Erythroblast (primary cell): ENCODE measurements at places on chromosomes 5 and 9.

GRCh38 chr9:38331141-38331540, 61.4 kb upstream of the ALDH1B1 start:
- no peak for DNase-seq

- no peak for DNase-seq
These were observed 150.7 kb downstream of the SLC28A3 start for GRCh38 chr9:84189904-84190303.

- DNase-seq = no peak
These were observed 664.7 kb downstream of the ACTL7B start for GRCh38 chr9:108191065-108191464.

GRCh38 chr5:16160706-16161105, 18.9 kb downstream of the MARCHF11 start:
- peak; percentile 43 for DNase-seq

- no peak for DNase-seq
These were observed 4.9 kb upstream of the NXNL2 start for GRCh38 chr9:88530051-88530450.

DNA sequence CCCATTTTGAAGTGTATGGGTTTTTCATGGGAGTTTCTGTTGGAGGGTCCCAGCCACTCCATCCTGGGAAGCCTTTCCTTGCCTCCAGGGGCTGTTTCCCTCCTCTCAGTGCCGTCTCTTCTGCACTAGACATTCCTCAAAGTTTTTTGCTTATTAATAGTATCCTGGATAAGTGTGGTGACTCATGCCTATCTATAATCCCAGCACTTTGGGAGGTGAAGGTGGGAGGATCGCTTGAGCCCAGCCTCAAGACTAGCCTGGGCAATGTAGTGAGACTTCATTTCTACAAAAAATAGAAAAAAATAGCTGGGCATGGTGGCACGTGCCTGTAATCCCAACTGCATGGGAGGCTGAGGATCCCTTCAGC, 43.1 kb downstream of the RALGPS1 start:
- DNase-seq = no peak

DNA sequence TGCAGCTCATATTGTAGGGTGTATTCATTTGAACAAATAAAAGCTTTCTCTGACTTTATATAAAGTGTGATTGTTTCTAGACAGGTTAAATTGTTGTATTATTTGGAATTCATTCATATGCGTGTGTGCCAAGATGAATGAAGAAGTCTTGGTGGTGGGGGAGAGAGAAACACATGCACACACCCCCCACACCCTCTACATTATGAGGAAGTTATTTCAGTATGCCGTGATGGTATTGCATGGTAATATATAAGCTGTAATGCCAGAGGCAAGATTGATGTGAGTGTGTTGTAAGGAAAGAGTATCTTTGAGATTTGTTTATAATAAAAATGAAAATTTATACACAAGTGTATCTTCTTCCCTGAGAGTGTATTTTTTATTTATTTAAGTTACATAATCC, 71.0 kb downstream of the IPO11 start:
- DNase-seq = no peak

DNA sequence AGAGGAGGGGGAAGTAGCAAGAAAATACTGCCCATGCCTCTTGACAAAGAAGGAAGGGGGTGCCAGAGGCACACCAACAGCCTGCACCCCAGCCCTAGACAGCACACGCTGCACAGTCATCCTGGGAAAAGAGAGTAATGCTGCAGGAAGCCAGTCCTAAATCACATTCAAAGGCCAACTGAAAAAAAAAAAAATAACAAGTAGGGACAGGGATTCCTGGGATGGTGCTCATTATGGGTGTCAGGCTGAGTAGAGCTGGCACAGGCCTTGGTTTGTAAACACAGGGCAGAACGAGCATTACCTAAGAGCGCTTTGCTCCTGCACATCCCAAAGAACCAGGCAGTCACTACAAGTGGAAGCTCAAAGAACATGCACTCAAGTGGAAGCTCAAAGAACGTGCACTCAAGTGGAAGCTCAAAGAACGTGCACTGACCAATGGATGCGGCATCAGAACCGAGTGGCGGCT, 7.8 kb downstream of the RAPGEF1 start:
- DNase-seq = no peak

DNA sequence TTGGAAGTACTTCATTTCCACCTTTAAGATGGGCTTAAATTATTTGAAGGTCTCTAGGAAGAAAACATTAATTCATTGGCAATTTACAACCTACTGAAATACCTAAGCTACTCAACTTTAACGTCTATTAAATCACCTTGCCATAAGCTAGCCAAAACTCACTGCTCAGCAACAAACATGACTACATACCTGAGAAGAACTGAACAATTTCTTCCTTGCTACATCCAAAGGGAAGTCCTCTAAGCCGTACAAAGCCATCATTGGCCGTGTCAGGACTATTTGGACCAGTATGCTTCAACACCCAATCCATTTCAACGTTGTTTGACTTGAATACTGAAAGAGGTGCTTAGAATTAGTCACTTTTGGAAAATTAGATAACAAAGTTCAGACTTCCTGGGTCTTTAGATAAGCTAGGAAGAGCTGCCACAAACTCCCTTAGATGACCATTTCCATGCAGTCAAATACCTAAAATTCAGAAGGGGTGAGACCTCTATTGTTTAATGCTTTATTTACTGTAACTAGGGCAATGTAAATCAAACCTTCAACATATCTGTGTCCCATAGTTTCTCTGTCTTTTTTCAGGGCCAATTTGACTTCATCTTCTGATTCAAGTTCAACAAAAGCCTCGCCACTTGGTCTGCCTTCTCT, 2.6 kb downstream of the HNRNPH1 start:
- DNase-seq = peak; percentile 77

DNA sequence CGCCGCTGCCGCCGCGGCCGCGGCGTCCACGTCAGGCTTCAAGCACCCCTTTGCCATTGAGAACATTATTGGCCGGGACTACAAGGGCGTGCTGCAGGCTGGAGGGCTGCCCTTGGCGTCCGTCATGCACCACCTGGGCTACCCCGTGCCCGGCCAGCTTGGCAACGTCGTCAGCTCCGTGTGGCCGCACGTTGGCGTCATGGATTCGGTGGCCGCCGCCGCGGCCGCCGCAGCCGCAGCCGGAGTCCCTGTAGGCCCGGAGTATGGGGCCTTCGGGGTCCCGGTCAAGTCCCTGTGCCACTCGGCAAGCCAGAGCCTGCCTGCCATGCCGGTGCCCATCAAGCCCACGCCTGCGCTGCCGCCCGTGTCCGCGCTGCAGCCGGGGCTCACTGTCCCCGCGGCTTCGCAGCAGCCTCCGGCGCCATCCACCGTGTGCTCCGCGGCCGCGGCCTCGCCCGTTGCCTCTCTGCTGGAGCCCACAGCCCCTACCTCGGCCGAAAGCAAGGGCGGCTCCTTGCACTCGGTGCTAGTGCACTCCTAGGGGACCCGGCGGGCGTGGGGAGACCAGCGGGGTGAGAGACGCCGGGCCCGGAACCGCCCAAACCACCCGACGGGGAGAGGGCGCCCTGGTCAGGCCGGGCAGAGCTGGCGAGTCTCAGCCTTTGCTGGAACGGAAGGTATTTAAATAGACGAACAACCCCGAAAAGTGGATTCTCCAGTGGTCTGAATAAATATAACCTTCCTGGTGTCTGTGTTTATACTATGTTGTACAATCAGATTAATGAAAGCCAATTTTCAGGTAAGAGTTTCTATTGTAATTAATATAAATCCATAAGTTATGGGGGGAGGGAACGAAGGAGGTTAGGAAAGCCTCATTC, 1.2 kb downstream of the FOXB2 start:
- no peak for DNase-seq

GRCh38 chr5:71982717-71983395, 124.4 kb upstream of the MAP1B start:
- no peak for DNase-seq

GRCh38 chr9:127214421-127215267, 49.9 kb upstream of the GARNL3 start:
- peak; percentile 36 for DNase-seq

GRCh38 chr5:71569748-71570509, 17.2 kb upstream of the MCCC2 start:
- DNase-seq = no peak

DNA sequence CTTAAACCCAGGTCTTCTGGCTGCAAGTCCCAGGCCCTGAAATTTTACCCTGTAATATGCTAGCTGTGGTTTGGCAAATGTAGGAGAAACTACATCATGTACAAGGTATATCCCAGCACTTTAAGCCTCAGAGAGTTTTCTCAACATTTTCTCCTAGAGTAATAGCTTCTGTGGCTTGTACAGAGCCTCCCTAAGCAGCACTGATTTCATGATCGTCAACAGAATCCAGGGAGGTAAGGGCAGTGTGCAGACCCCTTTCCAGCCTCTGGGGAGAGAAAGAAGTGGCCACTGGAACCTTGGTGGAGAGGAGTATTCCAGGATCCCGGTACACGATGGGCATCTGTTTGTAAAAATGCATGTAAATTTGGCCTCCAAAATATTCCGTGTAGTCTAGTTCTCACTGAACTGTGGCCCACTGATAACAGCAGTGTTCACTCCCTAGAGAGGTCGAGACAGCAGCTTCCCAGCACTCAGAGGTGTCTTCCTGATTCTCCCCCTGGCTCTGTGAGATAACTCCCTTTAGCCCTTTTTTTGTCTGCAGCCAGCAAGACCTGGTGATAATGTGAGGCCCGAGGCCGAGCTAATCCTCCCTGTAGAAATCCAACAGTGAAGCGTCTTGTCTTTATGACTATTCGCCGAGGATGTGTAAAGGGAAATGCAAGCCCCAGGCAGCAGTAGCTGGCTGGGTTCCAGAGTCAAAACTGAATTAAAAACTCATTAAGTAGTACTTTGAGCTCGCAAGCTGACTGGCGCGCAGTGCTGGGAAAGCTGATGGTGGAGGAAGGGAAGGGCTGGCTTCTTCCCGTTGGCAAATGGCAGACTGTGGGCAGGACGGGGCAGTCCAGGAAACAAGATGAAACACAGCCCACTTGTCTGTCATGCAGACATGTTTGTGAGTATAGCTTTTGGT, 59.0 kb downstream of the MAP1B start:
- peak; percentile 86 for DNase-seq

DNA sequence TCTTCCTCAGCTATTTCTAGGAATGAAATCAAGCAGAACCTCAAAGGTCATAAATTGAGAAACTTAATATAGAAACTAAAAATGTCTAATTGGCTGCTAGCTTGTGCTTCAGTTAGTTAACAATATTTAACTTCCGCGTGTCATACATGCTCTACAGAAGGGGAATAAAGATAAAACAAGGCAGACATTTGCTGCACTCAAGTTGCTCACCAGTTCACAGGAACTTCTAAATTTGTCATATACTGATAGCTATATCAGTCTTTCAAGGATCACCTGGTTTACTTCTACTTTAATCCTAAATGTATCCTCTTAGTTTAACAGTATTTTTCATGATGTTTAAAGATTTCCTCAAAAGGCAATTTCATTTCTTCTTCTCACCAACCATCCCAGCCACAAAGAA, 8.4 kb downstream of the CCNH start:
- peak; percentile 12 for DNase-seq

DNA sequence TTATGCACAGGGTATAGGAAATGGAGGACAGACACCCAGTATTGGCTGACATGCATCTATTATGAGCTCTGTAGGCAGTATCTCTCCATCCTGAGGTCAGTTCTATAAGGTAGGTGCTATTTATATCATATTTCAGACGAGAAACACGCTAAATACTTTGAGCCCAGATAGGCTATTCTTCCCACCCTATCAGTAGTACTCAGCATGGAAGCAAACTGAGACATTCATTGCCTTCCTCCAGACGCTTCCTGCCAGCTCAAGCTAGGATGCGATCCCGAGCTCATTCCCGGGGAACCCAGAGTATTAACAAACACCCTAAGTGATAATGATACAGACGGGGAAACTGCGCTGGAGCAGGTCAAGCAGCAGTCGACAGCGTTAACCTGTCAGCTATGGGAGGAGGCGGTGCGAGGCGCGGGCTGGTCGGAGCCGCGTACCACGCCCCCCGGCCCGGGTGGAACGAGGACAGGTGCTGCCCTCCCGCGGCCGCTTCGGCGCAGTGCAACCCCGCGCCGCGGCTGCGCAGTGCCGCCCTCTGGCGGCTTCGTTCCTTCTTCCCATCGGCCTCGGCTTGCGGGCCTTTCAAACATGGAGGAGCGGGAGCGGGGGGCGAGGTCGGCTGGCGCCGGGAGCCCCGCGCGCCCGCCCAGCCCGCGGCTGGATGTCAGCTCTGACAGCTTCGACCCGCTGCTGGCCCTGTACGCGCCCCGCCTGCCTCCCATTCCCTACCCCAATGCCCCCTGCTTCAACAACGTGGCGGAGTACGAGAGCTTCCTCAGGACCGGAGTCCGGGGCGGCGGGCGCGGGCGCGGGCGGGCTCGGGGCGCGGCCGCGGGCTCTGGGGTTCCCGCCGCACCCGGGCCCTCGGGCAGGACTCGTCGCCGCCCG, at the start of gene LSM11:
Gene LSM11 (plus strand): TSS at position 550 of the 888 bp plus-strand sequence. CDS start 39 bp downstream, at position 589.
- DNase-seq = peak; percentile 90

DNA sequence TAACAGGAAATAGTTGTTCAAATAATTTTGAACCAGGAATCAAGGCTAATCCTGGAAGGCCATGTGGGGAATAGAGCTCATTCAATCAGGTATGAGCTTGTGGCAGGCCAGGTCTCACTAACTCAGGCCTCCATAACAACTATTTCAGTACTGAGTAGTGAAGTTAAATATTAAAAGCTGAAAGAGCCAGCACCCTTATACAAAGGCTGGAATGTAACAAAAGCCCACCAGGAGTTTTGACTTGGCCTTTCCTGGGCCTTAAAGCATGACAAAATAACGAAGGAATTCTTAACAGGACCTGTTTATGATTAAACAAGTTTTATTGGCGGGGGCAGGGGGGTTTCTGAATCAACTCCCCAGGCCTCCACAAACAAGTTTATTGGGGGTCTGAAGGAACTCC, 1146.7 kb downstream of the CDH9 start:
- no peak for DNase-seq

- DNase-seq = no peak
These were observed 317.1 kb upstream of the CLINT1 start for GRCh38 chr5:158175934-158176481.

GRCh38 chr9:130846487-130847305, 11.6 kb downstream of the ABL1 start:
- DNase-seq = no peak

GRCh38 chr5:176994460-176995121, 12.0 kb downstream of the UIMC1 start:
- DNase-seq = peak; percentile 85

DNA sequence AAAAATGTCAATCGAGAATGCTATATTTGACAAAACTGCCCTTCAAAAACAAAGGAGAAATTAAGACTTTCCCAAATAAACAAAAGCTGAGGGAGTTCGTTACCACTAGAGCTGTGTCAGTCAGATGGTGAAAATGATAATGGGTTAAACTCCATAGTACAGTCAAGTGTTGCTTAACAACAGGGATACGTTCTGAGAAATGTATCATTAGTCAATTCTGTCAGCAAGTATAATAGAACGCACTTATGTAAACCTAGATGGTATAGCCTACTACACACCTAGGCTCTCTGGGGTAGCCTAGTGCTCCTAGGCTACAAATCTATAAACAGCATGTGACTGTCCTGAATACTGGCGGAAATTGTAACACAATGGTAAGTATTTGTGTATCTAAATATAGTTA, 138.7 kb downstream of the DRD1 start:
- no peak for DNase-seq

- no peak for DNase-seq
These were observed 594.1 kb upstream of the BRINP1 start for GRCh38 chr9:119963258-119963797.

GRCh38 chr5:180371949-180372348, 18.8 kb upstream of the GFPT2 start:
- DNase-seq = no peak

- no peak for DNase-seq
These were observed 261.1 kb upstream of the IRX4 start for GRCh38 chr5:2143646-2144353.
